ENCODE measurements at places on chromosomes 16 and 17.

- peak; percentile 43 for DNase-seq
These were observed 51.3 kb downstream of the ZFP90 start for GRCh38 chr16:68590201-68590994.

DNA sequence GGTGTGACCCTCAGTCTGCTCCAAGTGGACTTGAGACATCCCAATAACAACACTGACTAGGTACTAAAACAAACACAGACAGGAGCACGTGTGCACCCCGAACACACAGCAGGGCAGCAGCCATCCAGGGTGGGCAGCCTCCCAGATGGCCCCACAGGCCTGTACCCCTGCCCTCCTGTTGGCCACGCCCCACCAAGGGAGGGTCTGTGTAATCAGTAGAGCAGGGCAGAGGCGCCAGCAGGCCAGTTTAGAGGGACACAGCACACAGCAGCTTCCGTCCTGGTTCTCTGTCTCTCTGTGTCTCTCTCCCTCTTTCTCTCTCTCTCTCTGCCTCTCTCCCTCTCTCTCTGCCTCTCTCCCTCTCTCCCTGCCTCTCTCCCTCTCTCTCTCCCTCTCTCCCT, 21.4 kb downstream of the ACTG1 start:
- no peak for DNase-seq

GRCh38 chr17:50586421-50587247, 26.1 kb downstream of the CACNA1G start:
- DNase-seq, result no peak

- DNase-seq, result no peak
These were observed 495.5 kb upstream of the ZFHX3 start for GRCh38 chr16:73543331-73543969.

- DNase-seq, result peak; percentile 4
These were observed 658 bp downstream of the RAB5C start for GRCh38 chr17:42153919-42154742.

GRCh38 chr16:80681436-80681835, 123.0 kb downstream of the CDYL2 start:
- DNase-seq, result no peak

All from astrocyte of the spinal cord (primary cell).